Hepatocyte (in vitro differentiated cells): ENCODE measurements at places on chromosomes 3 and 15. TPM values are rescaled to one million over a fixed set of nuclear protein-coding genes. Genes with fewer than 3 reads are reported as not detected.

The SKOR1 gene
- total RNA-seq = 0.12 and 0.23 TPM in 2 replicates

GRCh38 chr15:29903028-29903427, 80.8 kb upstream of the TJP1 start:
- H3K27me3 ChIP-seq = no peaks in the 10 kb centered on the region
- no peak overlapping the region for H3K4me3 ChIP-seq
- no peaks in the 10 kb centered on the region for H3K4me1 ChIP-seq
- no peak overlapping the region for H3K27ac ChIP-seq

GRCh38 chr15:83961311-83961710, 274.3 kb upstream of the GOLGA6L4 start:
- H3K36me3 ChIP-seq = no peaks in the 10 kb centered on the region
- no peaks in the 10 kb centered on the region for H3K4me1 ChIP-seq
- no peak overlapping the region for H3K27ac ChIP-seq
- no peak for DNase-seq
- no peak overlapping the region for H3K4me3 ChIP-seq

The BOC gene
- total RNA-seq = 17.9 and 20.4 TPM in 2 replicates

The FANCD2OS gene
- total RNA-seq = not detected in 2 replicates

GRCh38 chr15:70204652-70205051, 106.9 kb upstream of the TLE3 start:
- no peak overlapping the region for H3K27ac ChIP-seq
- H3K4me3 ChIP-seq = no peak overlapping the region
- H3K27me3 ChIP-seq = no peaks in the 10 kb centered on the region
- no peak for DNase-seq

The GOLGA6B gene
- total RNA-seq = 0.08 TPM in 1 of 2 replicates, not detected in the other

DNA sequence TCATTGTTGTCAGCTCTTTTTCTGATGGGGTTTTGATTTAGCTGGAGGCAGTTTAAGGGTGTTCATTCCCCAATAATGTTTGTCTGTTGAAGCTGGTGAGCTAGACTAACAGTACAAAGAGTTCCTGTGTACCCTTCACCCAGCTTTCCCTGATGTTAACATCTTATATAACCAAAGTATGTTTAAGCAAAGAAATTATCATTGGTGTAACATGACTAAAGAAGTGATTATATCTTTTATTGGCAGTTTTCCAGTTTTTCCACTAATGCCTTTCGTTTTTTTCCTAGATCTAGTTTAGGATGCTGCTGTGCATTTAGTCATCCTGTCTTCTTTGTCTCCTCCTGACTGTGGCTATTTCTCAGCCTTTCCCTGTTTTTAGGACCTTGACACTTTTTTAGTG, 165.6 kb downstream of the LPP start:
- H3K4me1 ChIP-seq = no peaks in the 10 kb centered on the region
- no peak overlapping the region for H3K27ac ChIP-seq
- H3K4me3 ChIP-seq = no peak overlapping the region
- no peak for DNase-seq
- H3K27me3 ChIP-seq = no peaks in the 10 kb centered on the region

The GYG1 gene
- total RNA-seq = 50.3 and 51.8 TPM in 2 replicates

DNA sequence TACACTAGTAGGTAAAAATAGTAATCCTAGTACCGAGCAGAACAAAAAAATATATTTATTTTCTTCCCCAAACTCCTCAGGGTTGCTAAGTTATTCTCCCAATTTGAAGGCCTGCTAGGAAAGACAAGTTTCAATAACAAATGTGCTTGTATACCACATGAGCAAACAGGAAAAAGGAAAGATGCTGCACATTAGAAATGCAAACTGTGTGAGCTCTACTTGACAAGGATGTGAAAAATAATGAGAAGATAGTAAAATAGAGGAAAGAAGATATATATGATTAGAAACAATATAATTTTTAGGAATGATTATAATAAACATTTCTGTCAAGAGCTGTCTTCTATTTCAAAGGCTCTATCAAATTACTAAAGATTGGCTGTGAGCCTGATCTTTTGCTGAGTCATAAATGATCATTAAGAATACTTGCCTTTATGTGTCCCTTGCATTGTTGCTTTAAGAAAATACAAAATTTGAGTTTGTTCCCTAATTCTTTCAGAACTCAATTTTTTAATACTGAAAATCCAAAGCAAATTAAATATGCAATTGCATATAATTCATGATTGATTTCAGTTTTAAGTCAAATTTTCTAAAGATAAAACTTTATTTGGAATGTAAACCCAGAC, 174.2 kb downstream of the NEK10 start:
- no peak overlapping the region for H3K4me3 ChIP-seq
- DNase-seq = no peak
- H3K27ac ChIP-seq = no peak overlapping the region
- H3K27me3 ChIP-seq = no peaks in the 10 kb centered on the region

GRCh38 chr15:77421370-77421700, 647 bp downstream of the HMG20A start:
- no peaks in the 10 kb centered on the region for H3K36me3 ChIP-seq
- peak overlapping the region; percentile 76 for H3K4me3 ChIP-seq
- peak; percentile 14 for DNase-seq
- H3K27me3 ChIP-seq = no peaks in the 10 kb centered on the region
- peaks cover 4% of the 10 kb centered on the region for H3K4me1 ChIP-seq

DNA sequence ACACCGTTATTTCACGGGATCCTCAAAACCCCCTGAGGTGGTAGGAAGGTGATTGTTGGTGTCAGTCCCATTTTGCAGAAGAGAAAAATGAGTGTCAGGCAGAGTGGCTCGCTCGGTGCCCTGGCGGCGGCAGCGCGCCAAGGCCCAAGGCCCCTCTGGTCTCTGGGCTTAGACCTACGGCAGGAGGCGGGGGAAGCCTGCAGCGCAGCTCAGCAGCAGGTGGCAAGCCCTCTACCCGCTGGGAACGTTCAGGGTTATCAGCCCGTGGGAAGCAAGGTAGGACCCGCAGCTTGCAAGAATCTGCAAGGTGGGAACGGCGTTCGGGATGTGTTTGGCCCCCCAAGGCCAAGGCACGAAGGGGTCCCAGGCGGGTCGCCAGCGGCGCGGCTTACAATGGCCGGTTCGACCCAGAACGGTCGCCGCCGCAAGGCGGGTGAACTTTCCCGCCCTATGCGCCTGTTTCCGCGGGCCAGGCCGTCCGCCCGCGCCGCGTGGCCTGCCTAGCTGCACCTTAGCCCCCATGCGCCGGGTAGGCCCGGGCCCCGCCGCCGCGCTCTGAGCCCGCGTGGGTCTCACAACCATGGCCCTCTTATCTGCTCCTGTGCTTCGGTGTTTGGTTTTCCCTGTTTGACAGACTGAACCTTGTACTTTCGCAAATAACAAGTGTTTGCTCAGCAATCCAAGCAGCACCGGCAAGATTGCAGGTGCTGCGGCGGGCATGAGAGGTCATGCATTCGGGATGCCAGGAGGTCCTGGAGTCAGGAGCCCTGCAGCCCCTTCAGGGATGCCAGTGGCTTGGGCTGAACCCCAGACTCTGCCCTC, 39.7 kb downstream of the CCNL1 start:
- peaks cover 45% of the 10 kb centered on the region for H3K4me1 ChIP-seq
- H3K27ac ChIP-seq = peak overlapping the region; percentile 95
- DNase-seq = peak; percentile 68
- H3K36me3 ChIP-seq = no peaks in the 10 kb centered on the region
- H3K4me3 ChIP-seq = no peak overlapping the region

DNA sequence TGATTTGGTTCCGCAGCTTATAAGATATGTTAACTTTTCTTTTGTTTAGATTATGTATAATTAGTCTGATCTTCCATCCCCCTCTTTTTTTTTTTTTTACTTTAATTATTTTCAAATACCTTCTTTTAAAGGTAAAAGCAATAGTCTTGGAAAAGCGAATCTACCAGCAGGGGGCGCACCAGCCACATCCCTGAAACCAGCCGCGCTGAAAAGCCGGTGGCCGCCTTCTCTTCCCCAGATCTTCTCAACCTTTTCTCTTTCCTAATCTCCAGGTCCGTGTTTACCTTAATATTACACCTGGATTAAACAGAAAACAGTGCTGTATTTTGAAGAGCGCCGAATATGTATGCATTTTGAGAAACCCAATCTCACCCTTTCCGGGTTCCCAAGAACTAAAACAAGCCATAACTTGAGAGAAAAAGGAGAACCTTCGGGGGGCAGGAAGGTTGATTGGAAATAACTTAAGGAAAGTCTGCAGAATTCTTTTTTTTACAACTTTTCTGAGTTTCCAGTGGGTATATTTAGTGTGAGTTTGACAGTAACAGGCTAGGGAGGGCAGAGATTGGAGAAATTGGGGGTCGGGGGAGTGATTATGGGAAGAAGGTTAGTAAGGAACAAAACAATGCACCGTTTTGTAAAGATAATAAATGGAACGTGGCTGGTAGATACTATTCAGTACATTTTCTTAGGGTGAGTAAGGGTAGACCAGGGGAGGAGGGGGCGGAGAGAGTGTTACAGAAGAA, 2.0 kb upstream of the SOX2 start:
- peak; percentile 88 for DNase-seq
- no peak overlapping the region for H3K4me3 ChIP-seq
